ENCODE measurements at places on chromosomes 7 and 10. TPM values are rescaled to one million over a fixed set of nuclear protein-coding genes. Genes with fewer than 3 reads are reported as not detected.

Gene LEP
- 0.22 TPM for total RNA-seq

Gene DCLRE1C
- total RNA-seq: 7.5 TPM

Gene APBB1IP
- 9.4 TPM for total RNA-seq

Gene AKR1D1
- not detected for total RNA-seq

Gene AGAP6
- total RNA-seq: 4.9 TPM

Gene ARMC3
- not detected for total RNA-seq

Gene ELFN1
- 6.2 TPM for total RNA-seq

Gene IL6
- total RNA-seq: 18.7 TPM

- peak; percentile 60 for DNase-seq
Measured at GRCh38 chr7:91228327-91228726, 35.9 kb upstream of the FZD1 start.

GRCh38 chr7:28942168-28942567 is 16.0 kb downstream of the TRIL start:
- peak; percentile 18 for DNase-seq

DNA sequence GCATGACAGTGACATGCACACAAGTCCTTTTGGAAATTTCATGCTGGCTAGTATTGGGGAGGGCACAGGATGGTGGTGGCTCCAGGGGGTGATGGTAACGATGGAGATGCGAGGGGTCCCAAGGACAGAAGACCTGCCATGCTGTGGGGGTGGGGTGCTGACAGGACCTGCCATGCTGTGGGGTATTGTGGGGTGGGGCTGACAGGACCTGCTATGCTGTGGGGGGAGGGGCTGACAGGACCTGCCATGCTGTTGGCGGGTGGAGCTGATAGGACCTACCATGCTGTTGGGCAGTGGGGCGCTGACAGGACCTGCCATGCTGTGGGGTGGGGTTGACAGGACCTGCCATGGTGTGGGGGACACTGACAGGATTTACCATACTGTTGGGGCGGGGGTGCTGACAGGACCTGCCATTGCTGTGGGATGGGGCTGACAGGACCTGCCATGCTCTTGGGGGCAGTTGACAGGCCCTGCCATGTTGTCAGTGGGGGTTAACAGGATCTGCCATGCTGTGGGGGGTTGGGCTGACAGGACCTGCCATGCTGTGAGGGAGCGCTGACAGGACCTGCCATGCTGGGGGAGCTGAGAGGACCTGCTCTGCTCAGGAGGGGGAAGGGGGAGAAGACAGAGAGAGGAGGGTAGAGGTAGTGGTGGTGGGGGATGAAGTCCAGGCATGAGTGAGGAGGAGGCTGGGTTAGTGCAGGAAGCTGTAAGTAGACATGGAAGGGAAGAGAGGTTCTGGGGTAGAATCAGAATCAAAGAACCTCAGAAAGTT is 36.2 kb upstream of the RET start:
- DNase-seq: no peak

GRCh38 chr7:91266067-91266688 is 1.9 kb downstream of the FZD1 start:
- DNase-seq: peak; percentile 36

- DNase-seq: peak; percentile 16
Measured at GRCh38 chr7:44236333-44236728, 35.6 kb downstream of the YKT6 start.

DNA sequence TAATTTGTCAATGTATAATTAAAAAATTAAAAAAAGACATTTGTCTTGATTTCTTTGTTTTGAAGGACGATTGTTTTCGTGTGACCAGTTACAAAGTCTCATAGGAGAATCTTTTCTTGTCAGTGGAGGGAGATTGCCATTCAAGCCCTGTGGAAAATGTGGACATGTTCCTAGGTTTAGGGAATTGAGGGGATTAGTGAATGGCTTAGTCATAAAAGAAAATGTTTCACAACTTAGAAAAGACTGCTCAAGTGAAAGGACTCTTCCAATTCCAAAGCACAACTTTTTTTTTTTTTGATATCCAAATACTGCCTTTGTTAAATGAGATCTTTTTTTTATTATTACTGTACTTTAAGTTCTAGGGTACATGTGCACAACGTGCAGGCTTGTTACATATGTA is 140.7 kb upstream of the HABP2 start:
- peak; percentile 58 for DNase-seq

GRCh38 chr7:45061806-45062425 is 26.9 kb downstream of the NACAD start:
- DNase-seq: no peak

DNA sequence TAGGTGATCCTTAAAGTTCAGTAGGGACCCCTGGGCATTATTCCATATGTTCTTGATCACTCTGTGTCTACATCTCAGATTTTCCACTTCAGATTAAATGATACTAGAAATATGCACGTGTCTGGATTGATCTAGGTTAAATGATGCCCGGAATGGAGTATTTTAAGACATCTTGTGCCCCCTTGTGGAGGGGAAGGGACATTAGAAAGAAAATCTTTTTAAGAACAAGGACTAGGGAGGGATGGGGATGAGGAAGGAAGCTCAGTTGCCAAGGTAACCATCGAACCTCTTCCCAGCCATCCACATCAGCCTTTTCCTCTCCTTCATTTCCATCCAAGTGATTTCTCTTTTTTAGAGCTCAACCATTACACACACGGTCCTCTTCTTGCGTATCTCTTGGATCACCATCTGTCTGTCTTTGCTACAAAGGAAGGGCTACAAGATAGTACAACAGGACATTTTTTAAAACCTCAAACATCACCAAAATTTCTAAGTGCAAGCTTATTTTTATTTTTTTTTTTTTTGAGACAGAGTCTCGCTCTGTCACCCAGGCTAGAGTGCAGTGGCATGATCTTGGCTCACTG is 40.5 kb downstream of the PRSS2 start:
- DNase-seq: peak; percentile 71

GRCh38 chr10:91433620-91434019 is 23.5 kb downstream of the HECTD2 start:
- no peak for DNase-seq

- no peak for DNase-seq
Measured at GRCh38 chr7:153190452-153190851, 430.9 kb downstream of the ACTR3B start.

DNA sequence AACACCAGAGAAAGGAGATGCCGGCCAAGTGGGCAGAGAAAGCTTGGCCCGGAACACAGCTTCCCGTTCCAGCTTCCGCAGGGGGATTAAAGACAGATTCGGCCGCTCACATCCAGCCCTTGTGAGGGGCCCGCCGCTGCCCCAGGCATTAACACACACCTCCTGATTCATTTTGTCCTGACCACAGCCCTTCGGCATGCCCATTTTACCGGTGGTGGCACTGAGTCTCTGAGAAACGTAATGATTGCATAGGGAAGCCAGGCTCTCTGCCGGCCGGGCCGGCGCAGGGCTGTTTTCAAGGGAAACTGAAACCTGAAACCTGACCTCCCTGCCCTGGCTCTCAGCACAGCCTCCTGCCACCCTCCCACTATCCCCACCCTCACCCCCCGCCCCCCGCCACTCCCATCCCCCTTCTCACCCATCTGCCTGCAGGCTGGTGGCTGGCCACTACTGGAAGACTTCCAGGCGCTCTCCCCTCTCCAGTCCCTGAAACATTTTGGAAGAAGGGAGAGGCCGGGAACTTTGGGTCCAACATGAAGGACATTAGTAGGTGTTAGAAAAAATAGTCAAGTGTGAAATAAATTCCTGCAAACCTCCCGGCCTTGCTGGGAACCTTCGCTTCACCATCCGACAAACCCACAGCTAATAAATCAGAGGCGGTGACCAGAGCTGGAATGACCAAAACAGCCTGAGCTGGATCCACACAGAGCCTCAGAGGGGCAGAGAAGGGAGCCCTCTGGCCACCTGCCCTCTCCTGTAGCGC is 83.5 kb upstream of the CUX1 start:
- peak; percentile 55 for DNase-seq

DNA sequence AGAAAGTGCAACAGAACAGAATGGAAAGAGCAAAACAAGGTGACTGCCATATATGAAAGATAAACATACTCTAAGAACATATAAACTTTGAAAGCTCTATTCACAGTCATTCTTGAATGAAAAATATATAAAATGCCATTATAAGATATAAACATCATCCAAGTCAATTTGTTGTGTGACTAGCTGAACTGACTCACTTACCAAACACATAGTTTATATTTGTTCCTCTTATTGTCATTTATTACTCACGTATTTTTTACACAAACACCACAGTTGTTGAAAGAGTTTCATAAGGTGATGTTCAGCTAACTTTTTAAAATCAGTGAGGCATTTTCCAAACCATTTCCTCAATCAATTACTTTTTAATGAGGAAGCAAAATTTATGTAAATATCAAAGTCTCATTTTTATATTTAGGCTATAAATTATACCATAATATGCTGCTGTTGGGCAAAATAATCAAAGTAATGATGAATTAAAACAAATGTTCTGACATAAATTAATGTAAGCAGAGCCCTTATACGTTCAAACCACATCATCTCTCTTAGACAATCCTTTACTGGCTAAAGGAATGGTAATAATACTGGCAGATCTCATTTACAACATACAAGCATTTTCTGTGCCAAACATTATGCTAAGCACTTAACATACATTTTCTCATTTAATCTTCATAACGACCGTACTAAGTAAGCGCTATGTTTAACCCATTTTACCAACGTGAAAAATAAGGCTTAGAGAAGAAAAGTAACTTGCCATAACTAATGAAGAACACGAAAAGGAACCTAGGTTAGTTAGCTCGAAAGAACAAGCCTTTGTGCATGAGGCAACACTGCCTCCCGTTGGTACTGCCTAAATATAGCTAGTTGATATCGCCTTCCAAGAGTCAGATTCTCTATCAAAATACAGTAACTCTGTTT is 7.3 kb downstream of the LRRN3 start:
- peak; percentile 70 for DNase-seq

GRCh38 chr10:8712656-8713055 is 658.2 kb downstream of the GATA3 start:
- no peak for DNase-seq

- no peak for DNase-seq
Measured at GRCh38 chr7:111215550-111215949, 124.6 kb downstream of the LRRN3 start.

- DNase-seq: peak; percentile 88
Measured at GRCh38 chr7:19107356-19108146, 9.9 kb downstream of the TWIST1 start.

- no peak for DNase-seq
Measured at GRCh38 chr10:55062349-55062748, 261.3 kb upstream of the PCDH15 start.

GRCh38 chr10:57982091-57982490 is 285.6 kb downstream of the IPMK start:
- no peak for DNase-seq

GRCh38 chr7:128176696-128177095 is 64.4 kb upstream of the LEP start:
- peak; percentile 19 for DNase-seq

DNA sequence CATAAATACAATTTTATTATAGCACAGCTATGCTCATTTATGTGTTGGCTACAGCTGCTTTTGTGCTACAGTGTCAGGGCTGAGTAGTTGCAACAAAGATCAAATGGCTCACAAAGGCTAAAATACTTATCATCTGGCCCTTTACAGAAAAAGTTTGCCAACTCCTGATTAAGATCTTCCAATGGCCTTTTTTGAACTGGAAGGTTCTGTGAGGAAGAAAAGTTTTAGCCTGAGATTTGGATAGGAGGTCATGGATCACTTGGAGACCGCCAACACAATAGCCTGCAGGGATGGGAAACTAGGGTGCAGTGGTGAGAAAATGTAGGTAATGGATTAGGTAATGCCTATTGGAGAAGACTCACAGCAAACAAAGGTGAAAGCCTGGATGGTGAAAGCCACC is 169.8 kb downstream of the NOC3L start:
- no peak for DNase-seq

- no peak for DNase-seq
Measured at GRCh38 chr10:17851611-17852010, 42.5 kb downstream of the MRC1 start.

DNA sequence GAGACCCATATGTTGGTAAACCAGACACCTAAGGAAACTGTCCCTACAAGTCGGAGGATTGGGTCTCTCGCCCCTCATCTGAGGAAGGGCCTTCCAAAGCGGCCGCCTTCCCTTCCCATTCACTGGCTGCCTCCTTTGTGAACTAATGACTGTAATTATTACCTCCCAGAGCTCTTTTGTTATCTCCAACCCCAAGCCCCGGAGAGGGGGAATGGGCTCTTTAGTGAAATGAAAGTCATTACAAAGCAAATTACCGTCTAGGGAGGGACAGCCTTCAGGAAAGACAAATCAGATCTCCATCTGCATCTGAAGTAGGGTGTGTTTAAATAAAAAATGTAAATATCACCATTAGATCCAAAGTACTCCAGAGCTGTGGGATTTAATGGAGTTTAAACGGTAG is 2.6 kb upstream of the GAD2 start:
- no peak for DNase-seq

- no peak for DNase-seq
Measured at GRCh38 chr10:113300617-113301016, 252.2 kb upstream of the HABP2 start.

- DNase-seq: peak; percentile 91
Measured at GRCh38 chr10:17981766-17982380, 30.2 kb downstream of the SLC39A12 start.

DNA sequence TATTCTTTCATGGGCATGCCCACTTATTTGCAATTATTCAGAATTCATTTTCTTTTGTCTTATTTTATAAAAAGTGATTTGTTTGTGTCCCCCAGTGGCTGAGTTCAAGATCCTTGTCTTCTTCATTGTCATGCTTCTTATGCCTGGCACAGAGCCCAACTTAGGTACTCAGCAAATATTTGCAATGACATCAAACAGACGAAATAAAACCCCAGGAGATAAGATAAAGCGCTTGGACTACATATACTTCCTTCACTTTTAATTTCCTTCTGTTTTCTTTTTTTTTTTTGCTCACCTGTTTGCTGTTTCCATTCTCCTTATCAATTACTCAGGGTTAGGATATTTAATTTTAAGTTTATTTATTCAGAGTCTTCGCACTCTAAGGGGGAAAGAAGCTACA is 225.0 kb downstream of the SDHAF3 start:
- no peak for DNase-seq

DNA sequence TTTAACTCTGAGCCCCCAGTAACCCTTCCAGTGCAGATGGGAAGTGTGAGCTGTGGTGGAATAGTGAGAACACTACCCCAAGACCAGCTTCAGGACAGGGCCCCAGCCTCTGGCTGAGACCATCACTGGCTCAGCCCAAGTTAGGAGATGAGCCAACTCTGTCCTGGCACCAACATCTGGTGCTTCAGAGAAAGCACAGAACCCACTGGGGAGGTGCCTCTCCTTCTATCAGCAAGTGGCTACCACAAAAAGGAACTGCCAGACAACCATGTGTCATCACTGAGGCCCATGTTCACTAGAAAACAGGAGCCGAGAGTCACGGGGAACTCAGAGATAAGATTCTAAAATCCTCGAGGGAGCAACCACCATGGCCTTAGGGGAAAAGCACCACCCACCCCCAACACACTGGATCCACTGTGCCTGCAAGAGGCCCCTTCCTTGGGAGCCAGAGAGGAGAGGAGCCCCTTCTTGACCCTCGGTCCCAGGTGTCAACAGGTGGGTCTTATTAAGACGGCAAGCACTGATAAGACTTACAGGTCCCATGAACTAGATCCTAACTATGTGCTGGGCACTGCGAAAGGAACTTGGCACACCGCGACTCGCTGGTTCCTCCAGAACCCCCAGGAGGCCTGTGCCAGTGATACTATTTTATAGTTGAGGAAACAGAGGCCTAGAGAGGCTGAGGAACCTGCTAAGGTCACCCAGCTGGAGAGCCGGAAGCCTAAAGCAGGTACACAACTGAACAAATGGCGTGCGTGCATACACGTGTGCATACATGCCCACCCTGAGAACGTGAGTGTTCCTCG is 102.7 kb downstream of the FAM53B start:
- peak; percentile 79 for DNase-seq

- no peak for DNase-seq
Measured at GRCh38 chr10:45553613-45554012, 119.0 kb downstream of the ZFAND4 start.

All from GM23248 (cell line).